Stimulated activated CD8-positive, alpha-beta memory T cell treated with anti-CD3 and anti-CD28 coated beads, Interleukin-7, amount 100 ng/mL, for 48 hours (primary cell): ENCODE measurements at places on chromosomes 13 and 19.

DNA sequence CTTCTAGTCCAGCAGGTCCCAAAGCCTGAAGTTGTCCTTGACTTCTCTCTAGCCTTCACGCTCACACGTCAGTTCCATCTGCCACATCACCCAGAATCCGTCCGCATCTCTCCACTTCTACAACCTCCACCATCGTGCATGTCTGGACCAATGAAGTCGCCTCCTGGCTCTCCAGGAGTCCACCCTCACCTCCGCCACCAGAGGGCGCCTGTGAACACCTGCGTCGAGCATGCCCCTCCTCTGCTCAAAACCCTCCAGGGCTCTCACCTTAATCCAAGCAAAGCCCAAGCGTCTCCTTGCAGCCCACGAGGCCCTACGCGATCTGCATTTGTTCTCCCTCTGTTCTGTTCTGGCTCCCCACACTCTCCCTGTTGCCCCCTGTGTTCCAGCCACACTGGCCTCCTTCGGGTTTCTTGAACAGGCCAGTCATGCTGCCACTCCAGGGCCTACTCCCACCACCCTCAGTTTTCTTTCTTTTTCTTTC lies 3.7 kb downstream of the USHBP1 start:
- peak; percentile 83 for DNase-seq

DNA sequence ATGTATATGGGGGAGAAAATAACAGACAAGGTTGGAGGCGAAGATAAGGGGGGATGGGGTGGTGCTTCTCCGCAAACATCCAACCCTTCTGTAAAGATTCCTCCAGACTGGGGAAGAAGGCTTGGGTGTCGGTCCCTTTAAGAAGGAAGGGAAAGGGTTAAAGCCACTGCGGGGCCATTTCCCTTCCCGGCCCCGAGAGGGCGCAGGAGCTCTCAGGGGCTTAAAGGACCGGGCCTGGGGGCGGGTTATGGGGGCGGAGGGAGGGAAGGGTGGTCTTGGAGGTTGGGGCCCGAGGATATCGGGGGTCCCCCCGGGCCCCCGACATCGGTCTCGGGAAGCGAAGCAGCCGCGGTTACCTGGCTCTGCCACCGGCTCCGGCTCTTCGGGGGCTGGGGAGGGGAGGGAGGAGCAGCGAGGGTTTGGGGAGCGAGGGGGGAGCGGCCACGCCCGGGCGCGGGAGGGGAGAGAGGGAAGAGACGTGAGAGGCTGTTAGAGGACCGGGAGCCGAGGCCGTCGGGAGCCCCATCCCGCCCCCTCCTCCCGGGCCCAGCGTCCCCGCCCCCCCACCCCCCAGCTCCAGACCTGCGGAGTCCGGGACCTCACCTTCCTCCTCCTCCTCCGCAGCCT lies 2.8 kb downstream of the TNNT1 start:
- DNase-seq: no peak

GRCh38 chr19:737591-738093 lies 13.3 kb upstream of the MISP start:
- peak; percentile 32 for DNase-seq

DNA sequence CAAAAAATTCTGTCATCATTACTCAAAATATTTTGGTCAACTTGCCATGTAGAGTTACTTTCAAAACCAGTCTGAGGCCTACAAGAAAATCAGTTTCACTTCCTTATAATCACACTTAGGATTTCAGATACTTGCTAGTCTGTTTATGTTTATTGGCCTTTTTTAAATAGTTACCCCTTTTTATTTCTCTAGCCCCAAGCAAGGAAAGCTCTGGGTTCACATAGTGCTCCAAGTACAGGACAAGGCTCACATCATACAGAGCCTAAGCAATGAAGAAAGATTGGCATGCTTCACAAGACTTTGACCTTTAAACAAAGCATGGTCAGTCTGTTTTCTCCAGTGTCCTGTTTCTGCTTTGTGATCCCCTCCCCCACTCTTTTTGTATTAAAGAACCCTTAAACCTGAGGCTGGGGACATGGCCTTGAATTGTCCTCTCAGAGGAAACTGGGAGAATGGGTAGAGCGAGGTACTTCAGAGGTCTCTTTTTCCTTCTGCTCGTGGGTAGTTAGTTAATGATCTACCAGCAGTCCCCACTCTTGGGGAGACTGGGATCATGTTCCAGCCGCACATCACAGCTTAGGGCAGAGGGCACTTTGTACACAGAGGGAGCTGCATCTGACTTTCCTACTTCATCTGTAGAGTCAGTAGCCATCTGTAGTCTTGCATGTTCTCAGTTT lies 30.7 kb downstream of the CEACAM1 start:
- DNase-seq: no peak

DNA sequence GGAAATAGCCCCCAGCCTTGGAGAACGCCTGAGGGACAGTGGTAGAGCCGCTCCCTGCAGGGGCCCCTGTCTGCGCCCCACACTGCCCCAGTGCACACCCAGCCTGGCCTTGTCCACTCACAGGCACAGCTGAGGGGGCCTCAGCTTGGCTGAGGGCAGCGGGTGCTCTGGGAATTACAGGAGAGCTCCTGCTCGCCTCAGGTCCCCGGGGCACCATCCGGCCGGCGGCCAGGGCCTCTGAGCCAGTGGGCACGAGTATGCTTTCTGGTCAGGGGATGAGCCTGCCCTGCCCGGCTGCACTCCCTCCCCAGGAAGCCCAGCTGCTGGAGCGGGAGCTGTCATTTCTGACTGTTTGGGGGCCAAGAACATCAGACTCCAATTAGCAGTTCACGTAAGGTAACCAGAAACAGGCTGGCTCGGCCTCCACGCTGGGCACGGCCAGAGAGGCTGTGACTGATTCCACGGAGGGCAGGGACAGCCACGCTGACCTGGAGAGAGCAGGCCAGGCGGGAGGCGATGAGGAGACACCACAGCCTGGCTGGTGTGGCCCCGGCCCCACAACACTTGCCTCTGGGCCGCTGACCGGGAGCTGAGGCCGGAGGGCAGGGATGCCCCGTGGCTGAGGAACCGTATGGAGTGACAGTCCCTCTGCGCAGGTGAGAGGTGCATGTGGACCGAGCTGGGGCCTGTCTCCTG lies 15.4 kb downstream of the CEBPG start:
- DNase-seq: no peak

DNA sequence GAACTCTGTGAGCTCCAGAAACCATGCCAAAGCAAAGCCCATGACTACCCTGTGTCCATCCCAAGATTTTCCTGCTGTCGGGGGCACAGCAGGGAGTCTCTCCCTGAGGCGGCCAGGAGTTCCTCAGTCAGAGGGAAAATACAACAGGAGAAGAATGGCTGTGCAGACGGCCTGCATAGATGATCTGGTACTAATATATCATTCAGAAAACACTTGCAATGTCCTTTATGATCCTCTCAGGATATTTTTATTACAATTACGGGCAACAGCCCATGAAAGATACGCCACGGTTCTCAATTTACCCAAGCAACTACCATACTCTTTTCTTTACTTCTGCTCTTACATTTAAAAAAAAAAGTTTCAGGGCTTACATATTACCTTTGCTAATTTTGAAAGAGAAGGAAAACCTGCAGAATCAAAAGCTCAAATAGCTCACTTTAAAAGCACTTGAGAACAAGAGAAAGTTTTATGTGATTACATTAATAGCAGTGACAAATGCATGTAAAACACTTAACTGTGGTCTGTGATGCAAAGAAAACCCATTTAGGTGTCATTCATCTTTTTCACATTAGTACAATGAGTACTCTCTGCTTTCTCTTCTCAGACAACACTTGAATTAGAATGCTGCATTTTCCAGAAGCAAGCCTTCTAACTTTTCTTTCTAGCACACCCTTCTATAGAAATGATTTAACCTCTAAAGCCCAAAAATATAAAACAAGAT lies 460.8 kb downstream of the KLF5 start:
- no peak for DNase-seq

- DNase-seq: no peak
These were observed 2859.1 kb downstream of the PCDH9 start for GRCh38 chr13:64371045-64371444.

- DNase-seq: peak; percentile 74
These were observed 721 bp downstream of the TNFSF11 start for GRCh38 chr13:42574435-42575311.

- DNase-seq: no peak
These were observed 2197.3 kb downstream of the PCDH9 start for GRCh38 chr13:65032825-65033224.

- no peak for DNase-seq
These were observed 659.2 kb downstream of the UQCRFS1 start for GRCh38 chr19:28553764-28554163.

DNA sequence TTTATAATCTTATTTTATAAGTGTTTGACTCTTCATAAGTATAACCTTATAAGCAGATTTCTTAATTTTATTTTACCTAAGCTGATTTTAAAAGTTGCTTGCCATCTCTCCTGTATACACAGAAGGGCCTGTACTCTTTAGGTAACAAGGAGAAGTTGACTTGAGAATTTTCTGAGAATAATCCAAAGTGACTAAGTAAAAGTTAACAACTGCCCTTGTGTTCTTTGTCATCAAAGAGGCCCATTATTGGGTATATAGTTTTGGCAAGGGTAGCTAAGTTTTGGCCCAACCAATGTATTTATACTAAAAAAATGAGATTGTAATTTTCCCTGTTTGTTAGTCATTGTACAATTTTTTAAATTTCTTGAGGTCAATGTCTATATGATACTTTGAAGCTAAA lies 3.2 kb downstream of the LCP1 start:
- DNase-seq: no peak
